ENCODE measurements at places on chromosomes 2 and 18.

- DNase-seq, result no peak
Measured at GRCh38 chr2:149466635-149467034, 120.9 kb downstream of the MMADHC start.

DNA sequence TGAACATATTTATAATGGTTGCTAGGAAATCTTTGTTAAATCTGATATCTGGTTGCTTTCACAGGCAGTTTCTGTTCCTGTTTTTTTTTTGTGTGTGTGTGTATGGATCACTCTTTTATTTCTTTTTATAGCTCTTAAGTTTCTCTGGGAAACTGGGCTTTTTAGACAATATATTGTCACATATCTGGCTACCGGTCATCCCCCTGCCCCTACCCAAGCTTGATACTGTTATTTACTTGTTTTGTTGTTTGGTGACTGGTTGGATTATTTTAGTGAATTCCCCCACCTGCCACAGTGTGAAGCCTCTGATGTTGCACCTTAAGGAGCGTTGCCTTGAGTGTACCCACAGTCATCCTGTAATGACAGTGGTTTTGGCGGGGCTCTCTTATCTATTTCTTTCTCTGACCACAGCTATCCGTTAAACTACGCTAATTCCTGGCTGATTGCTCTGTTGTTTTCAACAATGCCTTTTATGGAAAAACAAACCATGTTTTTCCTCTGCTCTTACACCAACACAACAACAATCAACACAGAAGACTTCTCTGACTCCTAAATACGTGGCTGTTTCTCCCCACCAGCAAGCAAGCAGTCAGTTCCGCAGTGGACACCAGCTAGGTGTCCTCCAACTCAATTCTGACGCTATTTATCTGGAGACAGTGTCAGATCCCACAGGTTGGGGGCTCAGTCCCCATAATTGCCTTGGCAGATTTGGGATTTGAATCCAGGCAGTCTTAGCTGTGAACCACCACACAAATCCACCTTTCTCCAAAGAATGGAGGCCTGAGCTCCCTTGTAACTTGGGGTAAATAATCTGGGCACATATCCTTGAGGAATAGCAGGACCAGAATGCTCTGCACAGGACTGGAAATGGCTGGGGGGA, 10.9 kb downstream of the GNLY start:
- no peak for DNase-seq

GRCh38 chr18:9422816-9423519, 52.3 kb upstream of the RALBP1 start:
- no peak for DNase-seq

DNA sequence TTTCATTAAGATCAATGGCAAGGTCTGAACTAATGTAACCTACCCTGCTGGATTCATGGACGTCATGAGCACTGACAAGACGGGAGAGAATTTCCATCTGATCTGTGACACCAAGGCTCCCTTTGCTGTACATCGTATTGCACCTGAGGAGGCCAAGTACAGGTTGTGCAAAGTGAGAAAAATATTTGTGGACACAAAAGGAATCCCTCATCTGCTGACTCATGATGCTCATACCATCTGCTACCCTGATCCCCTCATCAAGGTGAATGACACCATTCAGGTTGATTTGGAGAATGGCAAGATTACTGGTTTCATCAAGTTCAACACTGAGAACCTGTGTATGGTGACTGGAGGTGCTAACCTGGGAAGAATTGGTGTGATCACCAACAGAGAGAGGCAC, 82.3 kb upstream of the NDUFV2 start:
- no peak for DNase-seq

DNA sequence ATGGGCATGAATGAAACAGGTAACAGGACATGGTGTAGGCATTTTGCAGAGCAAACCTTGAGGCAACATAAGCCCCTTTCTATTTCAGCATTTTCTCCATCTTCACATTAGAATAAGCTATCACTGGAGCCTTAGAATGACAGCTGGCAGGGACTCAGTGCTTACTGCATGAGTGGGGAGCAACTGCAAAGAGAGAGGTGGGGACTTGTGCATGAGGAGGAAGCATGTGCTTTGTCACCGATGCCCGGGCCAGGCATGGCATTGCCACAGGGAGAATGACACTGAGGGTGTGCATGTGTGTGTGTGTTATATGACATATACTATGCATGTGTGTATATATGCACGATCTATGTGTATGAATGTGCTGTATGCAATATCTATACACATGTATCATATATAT, 258.2 kb upstream of the RAB6C start:
- no peak for DNase-seq

- DNase-seq, result no peak
Measured at GRCh38 chr2:187075199-187075635, 226.2 kb upstream of the ZSWIM2 start.

DNA sequence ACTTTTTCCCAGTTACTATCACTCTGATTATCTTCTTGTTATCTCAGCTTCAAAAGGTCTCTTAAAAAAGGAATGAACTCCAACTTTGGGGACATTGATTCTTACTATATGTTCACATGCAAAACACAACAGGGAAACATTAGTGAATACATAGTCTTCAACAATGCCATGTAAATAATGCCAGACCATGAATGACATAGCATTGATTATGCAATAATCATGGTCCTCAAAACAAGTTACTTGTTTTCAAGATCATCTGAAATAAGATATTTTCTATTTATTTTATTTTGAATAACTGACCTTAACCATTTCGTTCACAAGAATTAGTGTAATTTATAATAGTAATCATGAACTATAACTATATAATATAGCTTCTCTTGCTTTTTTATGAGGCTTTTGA, 902.3 kb downstream of the MBD2 start:
- no peak for DNase-seq

- no peak for DNase-seq
Measured at GRCh38 chr2:235051436-235052260, 99.8 kb downstream of the SH3BP4 start.

Data from NCI-H460 (cell line).